ENCODE measurements at places on chromosomes 1 and 21.

DNA sequence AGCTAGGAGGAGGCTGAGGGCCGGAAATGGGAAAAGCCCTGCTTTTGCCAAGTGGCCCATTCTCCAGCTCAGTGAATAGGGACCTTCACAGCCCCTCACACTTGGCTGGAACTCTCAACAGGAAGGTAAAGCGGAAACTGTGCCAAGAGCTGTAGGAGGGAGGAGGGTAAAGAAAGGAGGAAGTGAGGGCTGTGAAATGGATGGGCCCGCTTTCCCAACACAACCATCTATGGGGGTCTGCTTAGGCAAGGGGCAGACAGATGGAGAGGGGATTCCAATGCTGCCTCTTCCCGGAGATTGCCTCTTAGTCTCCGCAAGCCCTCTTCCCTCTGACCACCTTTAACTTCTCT, 5.2 kb downstream of the INKA2 start:
- no peak for DNase-seq

- no peak for DNase-seq
Measured at GRCh38 chr1:159996653-159997052, 35.1 kb downstream of the PIGM start.

- no peak for DNase-seq
Measured at GRCh38 chr1:15220825-15221431, 26.1 kb upstream of the FHAD1 start.

DNA sequence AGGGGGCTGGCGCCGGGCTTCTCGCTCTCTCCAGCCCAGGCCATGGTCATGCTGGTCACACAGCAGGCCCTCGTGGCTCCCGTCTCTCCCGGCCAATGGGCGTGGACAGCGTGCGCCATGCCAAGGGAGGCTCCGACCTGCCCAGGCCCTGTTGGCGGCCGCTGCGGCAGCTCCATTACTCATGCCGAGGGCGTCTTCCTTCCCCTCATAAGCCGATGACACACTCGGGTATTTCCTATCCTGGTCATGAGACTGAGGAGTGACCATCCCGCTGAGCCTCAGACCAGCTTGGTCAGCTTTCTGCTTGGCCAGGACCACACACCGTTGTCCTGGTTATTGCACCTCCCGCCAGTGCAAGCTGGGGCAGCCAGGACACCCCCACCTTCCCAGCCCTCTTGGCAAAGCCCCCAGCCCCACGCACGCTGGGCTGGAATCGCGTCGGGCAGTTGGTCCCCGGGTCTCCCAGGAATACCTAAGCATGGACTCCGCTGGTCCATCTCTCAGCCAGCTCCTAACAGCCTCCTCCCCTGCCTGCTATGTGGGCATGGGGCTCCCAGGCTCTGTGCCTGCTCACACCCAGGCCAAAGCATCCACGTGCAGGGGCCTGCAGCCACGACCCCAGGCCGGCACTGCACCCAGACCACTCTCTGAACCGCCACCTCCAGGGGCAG, 49.8 kb downstream of the ARHGEF16 start:
- DNase-seq = no peak

GRCh38 chr1:151187205-151187604, 2.8 kb downstream of the VPS72 start:
- DNase-seq = no peak
